ENCODE measurements at places on chromosomes 13 and 19.

DNA sequence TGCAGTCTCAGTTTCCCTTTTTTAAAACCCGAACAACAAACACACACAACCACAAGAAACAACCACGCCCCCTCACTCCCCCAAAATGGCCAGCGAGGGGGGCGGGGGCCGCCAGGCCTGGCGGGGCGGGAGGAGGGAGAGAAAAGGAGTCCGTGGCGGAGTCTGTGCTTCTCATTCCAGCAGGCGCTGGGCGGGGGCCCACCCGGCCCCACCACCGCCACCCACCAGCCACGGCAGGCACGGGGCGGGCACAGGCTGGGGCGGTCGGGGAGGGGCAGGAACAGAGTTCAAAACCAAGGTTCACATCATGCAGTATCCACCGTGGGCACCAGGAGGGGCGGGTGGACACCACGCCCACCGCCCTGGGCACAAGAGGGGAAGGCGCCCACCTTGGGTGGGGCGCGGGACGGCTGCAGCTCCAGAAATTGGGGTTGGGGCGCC, 12.9 kb downstream of the DPF1 start:
- DNase-seq = no peak

- no peak for DNase-seq
These were observed 1.2 kb downstream of the ZSWIM9 start for GRCh38 chr19:48171710-48172109.

DNA sequence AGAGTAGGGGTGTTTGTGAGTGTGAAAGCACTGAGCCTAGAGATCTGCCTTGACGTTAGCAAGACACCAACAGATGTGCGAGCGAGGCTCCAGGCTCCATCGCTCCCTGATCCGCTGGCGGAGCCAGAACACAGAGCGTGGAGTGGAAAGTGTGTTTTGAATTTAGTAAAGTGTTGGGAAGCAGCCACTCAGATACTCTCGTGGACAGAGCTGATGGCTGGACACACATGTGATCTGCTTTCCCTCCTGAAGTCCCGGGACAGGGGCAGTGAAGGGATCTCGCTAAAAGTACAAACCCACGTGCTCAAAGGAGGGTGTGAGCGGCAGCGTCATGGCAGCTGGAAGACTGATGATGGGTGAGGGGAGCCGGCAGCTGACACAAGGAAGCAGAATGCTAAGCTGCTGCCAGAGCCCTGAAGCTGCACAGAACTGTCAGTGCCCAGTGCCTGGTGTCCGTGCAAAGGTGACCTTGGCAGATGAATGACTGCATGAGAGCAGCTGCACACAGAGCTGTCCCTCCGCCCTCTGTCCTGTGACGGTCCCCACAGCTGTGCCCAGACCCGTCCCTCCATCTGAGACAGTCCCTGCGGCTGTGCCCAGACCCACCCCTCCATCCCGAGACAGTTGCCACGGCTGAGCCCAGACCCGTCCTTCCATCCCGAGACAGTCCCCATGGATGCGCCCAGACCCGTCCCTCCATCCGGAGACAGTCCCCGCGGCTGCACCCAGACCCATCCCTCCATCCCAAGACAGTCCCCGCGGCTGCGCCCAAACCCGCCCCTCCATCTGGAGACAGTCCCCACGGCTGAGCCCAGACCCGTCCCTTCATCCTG, 29.6 kb upstream of the TMEM255B start:
- DNase-seq = no peak

DNA sequence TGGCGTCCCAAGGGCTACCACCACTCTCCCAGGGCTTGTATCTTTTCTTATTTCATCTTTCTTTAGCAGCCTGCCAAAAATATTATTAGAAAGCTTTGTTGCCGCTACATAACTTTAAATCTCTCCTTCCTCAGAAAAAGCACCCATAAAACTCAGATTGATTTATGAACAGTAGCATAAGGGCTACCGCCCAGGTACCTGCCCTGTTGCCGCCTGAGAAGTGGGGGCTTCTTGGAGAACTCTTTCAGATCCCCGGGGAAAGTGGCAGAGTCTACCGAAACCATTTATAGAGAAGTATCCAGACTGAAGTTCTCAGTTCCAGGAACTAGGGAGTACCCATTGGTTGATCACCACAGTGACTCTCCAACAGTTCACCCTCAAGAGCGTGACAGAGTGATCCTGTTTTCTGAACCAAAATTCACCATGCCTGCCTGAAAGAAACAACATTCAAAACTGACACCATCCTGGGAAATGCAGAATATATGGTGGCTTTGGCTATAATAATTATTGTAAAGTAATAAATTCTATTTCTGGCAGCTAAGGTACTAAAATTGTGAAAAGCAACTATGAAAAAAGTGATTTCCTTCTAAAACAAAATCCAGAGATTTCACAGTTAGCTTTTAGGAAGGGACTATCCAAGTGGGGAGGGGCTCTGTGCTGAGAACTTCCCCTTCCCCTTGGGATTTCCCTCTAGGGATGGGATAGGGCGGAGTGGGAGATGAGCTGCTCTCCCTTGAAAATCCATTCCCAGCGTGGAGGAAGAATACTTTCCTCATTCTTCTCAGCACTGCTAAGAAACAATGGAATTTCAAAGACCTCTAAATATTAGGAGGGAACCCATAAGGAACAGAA, 877 bp upstream of the N4BP2L1 start:
- no peak for DNase-seq

GRCh38 chr13:27371932-27372331, 52.5 kb upstream of the GTF3A start:
- DNase-seq = no peak

DNA sequence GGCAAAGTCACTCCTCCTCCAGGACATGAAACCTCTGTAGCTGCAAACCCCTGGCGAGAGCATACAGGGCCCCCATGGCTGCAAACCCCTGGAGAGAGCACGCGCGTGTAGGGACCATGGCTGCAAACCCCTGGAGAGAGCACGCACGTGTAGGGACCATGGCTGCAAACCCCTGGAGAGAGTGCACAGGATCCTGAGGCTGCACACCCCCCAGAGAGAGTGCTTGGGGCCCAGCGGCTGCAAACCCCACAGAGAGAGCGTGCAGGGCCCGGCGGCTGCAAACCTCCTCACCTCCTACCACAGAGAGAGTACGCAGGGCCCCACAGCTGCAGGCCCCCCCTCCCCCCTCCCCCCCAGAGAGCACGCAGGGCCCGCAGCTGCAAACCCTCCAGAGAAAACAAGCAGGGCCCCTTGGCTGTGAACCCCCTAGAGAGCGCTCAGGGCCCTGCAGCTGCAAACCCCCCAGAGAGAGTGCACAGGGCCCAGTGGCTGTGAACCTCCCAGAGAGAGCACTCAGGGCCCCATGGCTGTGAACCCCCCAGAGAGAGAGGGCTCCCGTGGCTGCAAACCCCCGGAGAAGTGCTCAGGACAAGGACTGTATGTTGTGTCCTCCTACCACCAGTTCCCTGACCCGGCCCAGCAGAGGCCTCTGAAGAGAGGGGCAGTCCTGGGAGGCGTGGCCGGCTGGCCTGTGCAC, 7.3 kb downstream of the ADPRHL1 start:
- DNase-seq = no peak

GRCh38 chr13:72534951-72535640, 192.3 kb downstream of the MZT1 start:
- DNase-seq = no peak

- no peak for DNase-seq
These were observed 1186.3 kb downstream of the UQCRFS1 start for GRCh38 chr19:28026636-28027035.
